MCF 10A (cell line): ENCODE measurements at places on chromosomes 4 and X.

- peak; percentile 77 for DNase-seq
Measured at GRCh38 chrX:31546126-31546525, 474.3 kb upstream of the FTHL17 start.

- peak; percentile 23 for DNase-seq
Measured at GRCh38 chr4:27000820-27001219, 140.2 kb downstream of the STIM2 start.

GRCh38 chrX:137479386-137479785, 86.5 kb upstream of the ZIC3 start:
- no peak for DNase-seq

GRCh38 chr4:82900066-82900410, 497 bp upstream of the THAP9 start:
- DNase-seq, result no peak

DNA sequence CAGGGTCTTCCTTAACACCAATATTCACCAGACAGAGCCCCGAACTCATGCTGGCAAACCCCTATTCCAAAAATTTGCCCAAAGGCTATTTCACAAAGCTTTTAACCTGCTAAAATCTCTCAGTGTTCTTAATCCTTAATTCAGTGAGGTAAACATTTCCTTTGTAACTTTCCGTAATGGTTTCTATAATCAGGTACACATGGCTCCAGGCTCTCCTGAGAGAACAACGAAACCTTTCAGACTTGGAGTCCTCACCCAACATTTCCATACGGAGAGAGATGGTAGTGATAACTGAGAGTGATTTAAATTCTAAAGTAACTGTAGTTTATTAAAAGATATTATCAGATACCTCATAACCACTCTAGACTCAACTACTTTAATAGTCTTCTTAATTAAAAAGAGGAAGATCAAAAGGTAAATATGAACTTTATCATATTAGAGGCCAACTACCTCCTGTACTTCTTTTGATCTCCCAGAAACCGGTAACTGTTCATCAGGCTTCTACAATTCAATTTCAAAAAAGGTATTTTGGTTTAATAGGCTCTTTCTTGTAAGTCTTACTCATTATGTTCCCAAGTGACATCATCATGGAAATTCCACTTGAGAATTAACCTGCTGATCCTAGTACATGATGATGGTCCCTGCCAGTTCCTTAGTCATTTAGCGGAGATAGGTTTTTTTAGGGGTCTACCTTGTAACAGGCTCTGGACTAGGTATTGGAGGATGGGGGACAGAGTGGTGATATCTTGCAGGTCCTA, 91.4 kb upstream of the UCP1 start:
- no peak for DNase-seq

DNA sequence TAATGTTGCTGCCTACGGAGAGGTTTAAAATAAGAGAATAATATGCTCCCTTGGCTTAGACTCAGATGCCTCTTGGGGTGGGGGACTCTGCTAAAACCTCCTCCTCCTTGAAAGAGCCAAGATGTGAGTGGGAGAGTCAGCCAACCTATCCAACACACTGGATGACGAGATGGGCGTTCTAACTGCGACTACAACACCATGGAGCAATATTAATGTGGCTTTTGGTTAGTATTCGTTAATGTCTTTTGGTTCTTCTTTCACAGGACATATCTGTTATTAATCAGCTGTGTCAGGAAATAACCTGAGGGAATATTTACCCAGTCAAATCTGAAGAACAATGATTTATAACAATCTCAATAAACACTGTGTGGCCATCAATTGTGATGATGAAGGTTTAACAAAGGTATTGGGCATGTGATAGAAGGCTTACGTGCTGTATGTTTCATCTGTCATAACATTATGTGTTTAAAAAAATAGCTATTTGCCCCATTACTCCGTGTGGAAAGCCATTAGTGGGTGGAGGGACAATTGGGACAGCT, 143.5 kb upstream of the FTHL17 start:
- DNase-seq, result no peak

GRCh38 chrX:150092549-150092948, 154.3 kb upstream of the EOLA2 start:
- DNase-seq, result no peak
